ENCODE measurements at places on chromosomes 5 and 9.

DNA sequence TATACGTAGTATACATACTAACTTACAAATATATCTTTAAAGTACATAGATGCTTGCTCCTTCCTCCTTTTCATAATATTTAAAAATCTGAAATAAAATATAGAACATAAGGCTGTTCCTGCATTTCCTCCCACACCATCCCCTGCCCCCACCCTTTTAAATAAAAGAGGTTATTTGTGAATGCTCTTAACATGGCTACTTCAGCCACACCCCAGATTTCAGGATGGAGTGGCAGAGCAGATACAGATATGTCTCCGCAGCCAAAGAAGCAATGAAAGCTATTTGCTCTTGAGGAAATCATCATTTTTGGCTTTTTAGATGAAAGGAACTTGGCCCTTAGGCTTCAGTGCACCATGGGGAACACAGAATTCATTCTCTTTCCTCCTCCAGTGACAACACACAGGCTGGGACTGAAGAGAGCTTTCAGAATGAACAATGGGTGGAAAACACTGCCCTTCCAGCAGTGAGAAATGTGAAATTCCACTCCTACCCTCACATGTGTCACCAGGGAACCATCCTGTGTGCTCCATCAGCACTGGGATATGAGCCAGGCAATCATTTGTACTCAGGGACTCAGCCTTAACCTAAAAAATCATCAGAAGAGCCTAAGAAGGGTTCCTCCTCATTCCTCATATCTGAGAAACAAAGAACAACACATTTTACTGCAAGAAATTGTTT, 134.3 kb downstream of the PPP2R2B start:
- DNase-seq: no peak

- DNase-seq: no peak
These were observed 4.9 kb downstream of the APBA1 start for GRCh38 chr9:69667306-69667705.

DNA sequence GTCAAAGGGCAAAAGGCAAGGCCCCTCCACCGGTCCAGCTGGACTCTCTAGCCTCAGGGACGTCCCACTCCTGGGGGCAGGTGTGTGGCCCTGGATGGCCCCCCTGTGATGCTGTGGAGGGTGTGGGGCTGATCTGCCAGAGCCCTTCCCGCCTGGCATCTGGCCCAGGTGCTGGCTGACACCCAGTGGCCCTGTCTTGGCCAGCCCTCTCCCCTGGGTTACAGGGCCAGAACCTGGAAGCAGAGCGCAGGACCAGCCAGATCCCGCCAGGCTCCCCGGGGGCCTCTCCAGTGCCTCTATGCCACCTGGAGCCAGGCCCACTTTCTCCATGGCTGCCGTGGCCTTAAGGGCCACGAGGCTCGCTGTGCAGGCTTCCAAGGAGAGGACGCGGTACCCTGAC, 22.9 kb upstream of the SPATA31E1 start:
- DNase-seq: no peak

- DNase-seq: no peak
These were observed 1191.7 kb upstream of the CDH6 start for GRCh38 chr5:30001826-30002225.

GRCh38 chr5:54460181-54460919, 4.9 kb downstream of the HSPB3 start:
- DNase-seq: no peak

GRCh38 chr9:115671236-115671962, 482.2 kb upstream of the PAPPA start:
- DNase-seq: no peak
